ENCODE measurements at places on chromosomes 5 and 9.

DNA sequence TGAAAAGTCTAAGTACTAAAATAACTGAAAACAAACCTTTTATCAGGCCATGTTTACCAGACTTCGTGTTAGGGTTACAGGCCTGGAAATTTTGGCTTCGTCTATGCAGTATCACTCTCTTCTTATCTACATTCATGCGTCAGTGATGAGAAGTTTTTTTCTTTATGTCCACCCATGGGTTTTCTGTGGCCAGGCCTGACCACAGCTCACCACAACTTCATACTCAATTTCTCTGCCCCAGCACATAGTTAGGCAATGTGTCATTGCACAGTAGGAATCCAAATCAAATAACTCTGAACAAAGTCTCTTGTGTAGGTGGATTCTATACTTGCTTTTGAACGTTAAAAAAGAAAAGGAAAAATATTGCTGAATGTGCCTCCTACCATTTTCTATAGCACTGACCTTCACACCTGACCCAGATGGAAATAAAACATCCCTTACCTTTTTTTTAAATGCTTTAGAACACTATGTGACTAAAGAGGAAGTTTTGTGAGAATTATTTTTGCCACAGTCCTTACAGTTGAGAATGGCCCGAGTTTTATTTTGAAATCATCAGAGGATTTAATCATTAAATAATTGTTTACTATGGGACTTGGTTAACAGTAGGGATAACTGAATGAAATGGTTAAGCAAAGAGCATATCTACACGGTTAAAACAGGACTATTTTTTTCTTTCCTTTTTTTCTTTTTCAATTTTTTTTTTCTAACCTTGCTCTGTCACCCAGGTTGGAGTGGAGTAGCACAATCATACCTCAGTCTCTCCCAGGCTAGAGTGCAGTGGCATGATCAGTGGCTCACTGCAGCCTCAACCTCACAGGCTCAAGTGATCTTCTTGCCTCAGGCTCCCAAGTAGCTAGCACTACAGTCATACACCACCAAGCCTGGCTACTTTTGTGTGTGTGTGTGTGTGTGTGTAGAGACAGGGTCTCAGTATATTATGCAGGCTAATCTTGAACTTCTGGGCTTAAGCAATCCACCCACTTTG is 1247.0 kb upstream of the ACO1 start:
- peak; percentile 79 for DNase-seq

- no peak for DNase-seq
Measured at GRCh38 chr5:9876451-9876850, 246.3 kb upstream of the TAS2R1 start.

- peak; percentile 72 for DNase-seq
Measured at GRCh38 chr5:35478856-35479682, 138.6 kb upstream of the SPEF2 start.

DNA sequence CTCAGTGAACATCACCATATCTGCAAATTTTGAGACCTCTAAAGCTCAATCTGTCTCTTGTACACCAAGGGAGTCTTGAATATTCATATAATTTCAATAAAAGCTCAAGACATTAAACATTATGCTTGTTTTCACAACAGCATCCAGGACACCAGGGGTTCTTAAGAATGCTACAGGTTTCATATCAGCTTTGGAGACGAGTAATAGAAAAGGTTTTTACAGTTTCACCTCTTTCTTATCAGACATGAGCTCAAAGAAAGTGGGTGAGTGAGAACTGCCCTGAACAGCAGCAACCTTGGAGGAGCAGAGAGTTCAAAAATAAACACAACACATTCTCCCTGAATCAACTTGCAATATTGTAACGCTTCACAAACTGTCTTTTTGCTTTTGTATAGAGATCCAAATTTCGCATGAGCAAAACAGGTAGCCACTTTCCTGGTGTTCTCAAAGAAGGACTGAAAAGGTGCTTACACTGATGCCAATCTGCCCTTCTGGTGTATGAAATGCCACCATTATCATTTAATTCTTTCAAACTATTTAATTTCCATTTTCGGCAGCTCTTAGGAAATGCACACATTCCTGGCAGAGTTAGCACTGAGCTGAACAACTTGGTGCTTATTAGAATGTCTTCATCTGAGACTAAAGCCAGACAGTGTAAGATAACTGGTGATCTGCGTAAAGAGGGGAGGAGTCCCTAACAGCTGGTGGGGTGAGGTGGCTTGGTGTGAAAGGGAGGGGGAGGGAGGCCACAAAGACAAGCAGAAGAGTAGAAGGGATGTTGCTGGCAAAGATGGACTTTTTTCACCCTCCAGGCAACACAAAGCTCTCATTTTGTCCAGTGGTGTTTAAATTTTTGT is 535.3 kb downstream of the PDE4D start:
- DNase-seq = no peak

GRCh38 chr9:93898502-93899426 is 56.4 kb downstream of the BARX1 start:
- no peak for DNase-seq

Data from GM23248 (cell line).